ENCODE measurements at places on chromosomes 7 and 10. TPM values are rescaled to one million over a fixed set of nuclear protein-coding genes. Genes with fewer than 3 reads are reported as not detected.

Gene SEPTIN7
- 165 TPM for total RNA-seq

Gene ZPBP
- not detected for total RNA-seq

GRCh38 chr10:128036746-128037543, 89.3 kb downstream of the MKI67 start:
- peaks cover 25% of the 10 kb centered on the region for H3K4me1 ChIP-seq
- H3K4me3 ChIP-seq = no peak overlapping the region
- no peaks in the 10 kb centered on the region for H3K27me3 ChIP-seq
- DNase-seq = no peak
- H3K36me3 ChIP-seq = no peaks in the 10 kb centered on the region

GRCh38 chr10:15374156-15374555, 3.1 kb upstream of the FAM171A1 start:
- H3K36me3 ChIP-seq = no peaks in the 10 kb centered on the region
- H3K4me1 ChIP-seq = no peaks in the 10 kb centered on the region
- H3K27ac ChIP-seq = no peak overlapping the region
- H3K27me3 ChIP-seq = no peaks in the 10 kb centered on the region

- DNase-seq = no peak
- H3K36me3 ChIP-seq = no peaks in the 10 kb centered on the region
- peak overlapping the region; percentile 92 for H3K27ac ChIP-seq
- H3K4me3 ChIP-seq = peak overlapping the region; percentile 96
- H3K4me1 ChIP-seq = peaks cover 22% of the 10 kb centered on the region
These were observed 989 bp downstream of the ERLIN1 start for GRCh38 chr10:100184840-100185239.

- H3K4me3 ChIP-seq = peak overlapping the region; percentile 100
- DNase-seq = no peak
- H3K4me1 ChIP-seq = peaks cover 66% of the 10 kb centered on the region
- H3K27me3 ChIP-seq = no peaks in the 10 kb centered on the region
- no peaks in the 10 kb centered on the region for H3K36me3 ChIP-seq
These were observed 42.9 kb downstream of the HK1 start for GRCh38 chr10:69321039-69321715.

- DNase-seq = no peak
- no peaks in the 10 kb centered on the region for H3K4me1 ChIP-seq
- no peak overlapping the region for H3K27ac ChIP-seq
- no peaks in the 10 kb centered on the region for H3K36me3 ChIP-seq
These were observed 185.1 kb downstream of the INHBA start for GRCh38 chr7:41517771-41518170.

GRCh38 chr7:77813180-77813579, 14.6 kb downstream of the PHTF2 start:
- DNase-seq = no peak
- no peaks in the 10 kb centered on the region for H3K27me3 ChIP-seq
- peaks cover 11% of the 10 kb centered on the region for H3K4me1 ChIP-seq

All from thoracic aorta (tissue), 2 donors.